ENCODE measurements at places on chromosomes 1 and 21.

DNA sequence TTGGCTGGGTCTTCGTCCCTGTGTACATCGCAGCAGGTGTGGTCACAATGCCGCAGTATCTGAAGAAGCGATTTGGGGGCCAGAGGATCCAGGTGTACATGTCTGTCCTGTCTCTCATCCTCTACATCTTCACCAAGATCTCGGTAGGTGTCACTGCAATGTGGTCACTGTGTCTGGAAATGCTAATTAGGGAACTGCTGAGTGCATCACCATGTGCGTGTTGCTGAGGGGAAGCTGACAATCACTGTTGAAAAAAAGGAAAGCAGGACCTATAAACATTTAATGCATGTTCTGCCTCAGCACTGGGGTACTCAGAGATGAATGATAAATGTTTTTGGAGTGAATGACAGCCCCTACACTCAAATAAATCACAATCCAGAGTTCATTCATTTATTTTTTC, 6.8 kb downstream of the SLC5A9 start:
- DNase-seq: no peak

DNA sequence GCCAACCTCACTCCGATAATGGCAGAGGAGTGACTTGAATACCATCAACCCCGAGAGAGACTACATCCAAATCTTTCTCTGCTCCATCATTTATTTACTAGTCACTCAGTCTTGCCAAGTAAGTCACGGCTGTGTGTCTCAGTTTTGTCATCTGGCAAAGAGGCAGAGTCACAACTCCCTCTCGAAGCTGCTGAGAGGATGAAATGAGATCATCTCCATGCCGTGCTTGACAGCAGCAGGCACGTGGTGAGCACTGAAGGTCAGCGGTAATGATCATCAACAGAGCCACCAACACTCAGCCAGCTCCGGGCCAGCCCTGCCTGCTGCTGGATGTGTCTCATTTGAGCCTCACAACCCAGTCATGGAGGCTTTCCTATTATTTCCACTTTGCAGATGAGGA, 19.9 kb downstream of the ALDH4A1 start:
- no peak for DNase-seq

DNA sequence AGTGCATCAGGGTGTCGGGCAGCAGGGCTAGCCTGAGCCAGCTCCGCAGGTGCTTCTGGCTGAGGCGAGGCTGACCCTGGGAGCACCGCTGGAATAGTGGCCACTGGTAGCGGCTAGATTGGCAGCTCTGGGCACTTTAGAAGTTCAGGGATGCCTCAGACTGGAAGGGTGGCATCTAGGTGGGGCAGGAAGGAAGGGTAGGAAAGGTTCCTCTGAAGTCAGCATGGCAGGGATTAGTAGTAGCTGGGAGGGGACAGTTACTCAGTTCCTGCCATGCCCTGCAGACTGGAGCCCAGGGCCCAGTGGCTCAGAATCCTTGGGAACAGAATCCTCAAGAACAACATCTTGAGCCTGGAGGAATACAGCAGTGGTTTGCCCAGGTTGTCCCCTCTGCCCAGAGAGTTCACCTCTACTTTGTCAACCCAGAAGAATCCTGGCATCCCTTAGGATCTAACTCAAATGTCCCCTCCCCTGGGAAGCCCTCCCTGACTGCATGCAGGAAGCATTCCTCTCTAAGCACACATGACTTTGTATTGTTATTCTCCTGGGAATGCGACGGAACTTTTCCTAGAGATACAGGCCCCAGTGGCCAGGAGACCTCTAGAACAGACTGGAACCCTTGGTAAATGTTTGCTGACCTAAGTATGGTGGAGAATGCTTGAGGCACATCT, 39.5 kb upstream of the BCAR3 start:
- DNase-seq: no peak

DNA sequence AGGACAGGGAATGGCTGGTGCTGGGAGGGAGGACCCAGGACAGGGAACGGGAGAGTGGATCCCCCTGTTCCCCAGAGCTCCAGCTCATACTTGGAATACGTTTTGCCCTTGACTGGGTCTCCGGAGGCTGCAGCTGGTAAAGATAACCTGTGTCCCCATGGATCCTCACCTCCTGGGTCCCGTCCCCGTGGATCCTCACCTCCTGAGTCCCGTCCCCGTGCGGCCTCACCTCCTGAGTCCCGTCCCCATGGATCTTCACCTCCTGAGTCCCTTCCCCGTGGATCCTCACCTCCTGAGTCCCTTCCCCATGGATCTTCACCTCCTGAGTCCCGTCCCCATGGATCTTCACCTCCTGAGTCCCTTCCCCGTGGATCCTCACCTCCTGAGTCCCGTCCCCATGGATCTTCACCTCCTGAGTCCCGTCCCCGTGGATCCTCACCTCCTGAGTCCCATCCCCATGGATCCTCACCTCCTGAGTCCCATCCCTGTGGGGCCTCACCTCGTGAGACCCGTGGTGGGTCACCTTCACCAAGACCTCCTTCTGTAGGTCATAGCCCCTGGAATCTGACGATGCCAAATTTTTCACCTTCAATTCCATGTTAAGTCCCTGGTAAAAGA, 61.4 kb downstream of the SCCPDH start:
- DNase-seq: no peak

DNA sequence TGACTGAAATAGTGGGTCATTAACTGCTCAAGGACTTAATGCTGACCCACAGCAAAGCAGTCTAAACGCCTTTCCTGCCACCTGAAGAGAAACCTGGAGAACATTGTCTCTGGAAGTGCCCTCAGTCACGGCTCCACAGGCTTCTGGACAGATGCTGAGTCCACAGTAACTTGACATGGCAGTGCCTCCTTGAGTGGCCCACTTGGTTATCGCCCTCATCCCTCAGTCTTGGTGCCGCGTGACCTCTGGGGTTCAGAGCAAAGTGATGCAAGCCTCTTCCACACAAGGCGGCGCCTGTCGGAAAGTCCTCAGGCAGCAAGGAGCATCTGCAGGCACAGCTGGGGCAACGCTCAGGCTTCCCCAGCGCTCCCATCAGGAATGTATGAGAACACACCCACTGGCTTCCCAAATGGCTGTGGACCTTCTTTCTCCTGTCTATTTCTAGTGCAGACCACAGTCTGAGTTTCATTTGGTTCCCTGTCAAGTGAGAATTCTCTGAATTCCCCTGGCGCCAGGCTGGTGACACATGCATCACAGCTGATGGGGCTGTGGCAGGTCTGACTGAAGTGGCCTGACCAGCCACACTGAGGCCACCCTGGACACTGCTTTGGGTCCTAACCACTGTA, 13.0 kb upstream of the ANGPTL7 start:
- DNase-seq: no peak

DNA sequence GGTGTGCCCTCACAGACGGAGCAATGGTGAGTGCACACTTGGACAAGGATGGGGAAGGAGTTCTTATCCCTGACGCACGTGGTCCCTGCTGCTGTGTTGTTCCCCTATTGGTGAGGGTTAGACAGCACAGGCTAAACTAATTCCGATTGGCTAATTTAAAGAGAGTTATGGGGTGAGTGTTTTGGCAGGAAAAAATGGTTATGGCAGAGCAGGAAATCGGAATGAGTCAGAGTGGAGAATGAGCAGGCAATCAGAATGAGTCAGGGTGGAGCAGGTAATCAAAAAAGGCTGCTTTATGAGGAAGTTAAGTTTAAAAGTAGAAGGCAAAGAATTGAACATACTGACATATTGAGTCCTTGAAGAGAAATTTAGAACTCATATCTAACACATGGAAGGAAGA, 100.5 kb downstream of the NGF start:
- DNase-seq: no peak

GRCh38 chr1:245807954-245808719, 653.4 kb downstream of the KIF26B start:
- no peak for DNase-seq

DNA sequence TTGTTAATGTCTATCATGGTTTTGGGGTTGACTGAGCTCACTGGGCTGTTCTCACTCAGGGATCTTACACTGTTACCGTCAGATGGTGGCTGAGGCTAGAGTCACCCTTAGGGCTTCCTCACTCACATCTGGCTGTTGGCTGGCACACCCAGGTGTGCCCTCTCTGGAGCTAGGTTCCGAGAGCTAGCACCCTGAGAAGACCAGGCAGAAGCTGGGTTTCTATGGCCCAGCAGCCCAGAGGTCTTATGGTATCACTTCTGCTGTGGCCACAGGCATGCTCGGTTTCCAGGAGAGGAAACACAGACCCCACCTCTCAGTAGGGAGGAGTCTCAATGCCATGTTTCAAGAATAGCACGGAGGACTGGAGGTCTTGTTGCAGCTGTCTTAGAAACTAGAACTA, 20.7 kb upstream of the KIF1B start:
- DNase-seq: no peak

GRCh38 chr1:12730156-12730555, 14.2 kb downstream of the AADACL3 start:
- no peak for DNase-seq

GRCh38 chr1:152795686-152796085, 835 bp upstream of the LCE1D start:
- no peak for DNase-seq

GRCh38 chr1:77400781-77401180, 119.0 kb downstream of the AK5 start:
- DNase-seq: no peak

DNA sequence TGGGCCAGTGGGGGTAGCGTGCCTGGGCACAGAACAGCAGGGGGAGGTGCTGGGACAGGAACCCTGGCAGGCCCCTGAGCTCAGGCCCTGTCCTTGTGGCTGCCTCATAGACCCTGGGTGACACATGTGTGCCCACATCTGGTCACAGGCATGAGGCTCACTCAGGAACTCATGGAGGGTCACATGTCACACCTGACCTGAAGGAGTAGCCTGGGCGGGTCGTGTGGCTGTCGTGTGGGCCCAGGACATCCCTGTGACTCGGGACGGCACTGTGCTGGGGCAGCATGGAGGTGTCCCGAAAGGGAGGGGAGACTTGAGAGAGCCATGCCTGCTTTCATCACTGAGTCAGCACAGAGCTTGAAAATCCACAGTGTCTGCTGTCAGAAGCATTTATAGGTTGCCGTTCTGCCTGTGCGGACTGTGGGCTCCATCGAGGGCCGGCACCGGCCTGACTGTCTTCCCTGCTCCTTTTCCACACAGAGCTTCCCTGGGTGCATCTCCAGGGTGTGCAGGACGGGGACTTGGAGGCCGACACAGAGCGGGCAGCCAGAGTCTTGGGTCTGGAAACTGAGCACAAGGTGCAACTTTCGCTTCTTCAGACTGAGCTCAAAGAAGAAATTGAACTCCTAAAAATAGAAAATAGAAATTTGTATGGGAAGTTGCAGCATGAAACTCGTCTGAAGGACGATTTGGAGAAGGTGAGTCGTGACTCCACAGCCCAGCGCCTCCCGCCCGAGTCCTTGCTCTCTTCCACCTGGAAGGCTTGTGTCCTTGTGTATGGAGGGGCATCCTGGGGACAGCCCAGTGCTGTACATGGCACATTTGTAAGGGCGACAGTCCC, 32.8 kb downstream of the PCNT start:
- no peak for DNase-seq

DNA sequence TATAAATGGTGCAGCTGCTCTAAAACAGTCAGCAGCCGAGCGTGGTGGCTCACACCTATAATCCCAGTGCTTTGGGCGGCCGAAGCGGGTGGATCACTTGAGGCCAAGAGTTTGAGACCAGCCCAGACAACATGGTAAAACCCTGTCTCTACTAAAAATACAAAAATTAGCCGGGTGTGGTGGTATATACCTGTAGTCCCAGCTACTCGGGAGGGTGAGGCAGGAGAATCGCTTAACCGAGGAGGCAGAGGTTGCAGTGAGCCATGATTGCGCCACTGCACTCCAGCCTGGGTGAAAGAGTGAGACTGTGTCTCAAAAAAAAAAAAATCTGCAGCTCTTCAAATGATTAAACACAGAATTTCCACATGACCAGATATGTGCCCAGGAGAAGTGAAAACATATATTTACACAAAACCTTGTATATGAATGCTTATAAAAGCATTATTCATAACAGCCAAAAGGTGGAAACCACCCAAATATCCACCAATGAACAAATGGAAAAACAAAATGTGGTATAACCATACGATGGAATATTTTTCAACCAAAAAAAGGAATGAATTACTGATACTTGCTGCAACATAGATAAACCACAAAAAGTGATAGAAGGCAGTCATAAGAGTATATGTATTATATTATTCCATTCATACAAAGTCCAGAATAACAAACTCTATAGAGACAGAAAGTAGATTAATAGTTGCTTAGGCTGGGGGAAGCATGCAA, 14.1 kb downstream of the EPS15 start:
- DNase-seq: no peak

- no peak for DNase-seq
These were observed 22.4 kb upstream of the SFPQ start for GRCh38 chr1:35215346-35215745.

GRCh38 chr21:29238053-29238966, 60.4 kb upstream of the BACH1 start:
- DNase-seq: no peak

DNA sequence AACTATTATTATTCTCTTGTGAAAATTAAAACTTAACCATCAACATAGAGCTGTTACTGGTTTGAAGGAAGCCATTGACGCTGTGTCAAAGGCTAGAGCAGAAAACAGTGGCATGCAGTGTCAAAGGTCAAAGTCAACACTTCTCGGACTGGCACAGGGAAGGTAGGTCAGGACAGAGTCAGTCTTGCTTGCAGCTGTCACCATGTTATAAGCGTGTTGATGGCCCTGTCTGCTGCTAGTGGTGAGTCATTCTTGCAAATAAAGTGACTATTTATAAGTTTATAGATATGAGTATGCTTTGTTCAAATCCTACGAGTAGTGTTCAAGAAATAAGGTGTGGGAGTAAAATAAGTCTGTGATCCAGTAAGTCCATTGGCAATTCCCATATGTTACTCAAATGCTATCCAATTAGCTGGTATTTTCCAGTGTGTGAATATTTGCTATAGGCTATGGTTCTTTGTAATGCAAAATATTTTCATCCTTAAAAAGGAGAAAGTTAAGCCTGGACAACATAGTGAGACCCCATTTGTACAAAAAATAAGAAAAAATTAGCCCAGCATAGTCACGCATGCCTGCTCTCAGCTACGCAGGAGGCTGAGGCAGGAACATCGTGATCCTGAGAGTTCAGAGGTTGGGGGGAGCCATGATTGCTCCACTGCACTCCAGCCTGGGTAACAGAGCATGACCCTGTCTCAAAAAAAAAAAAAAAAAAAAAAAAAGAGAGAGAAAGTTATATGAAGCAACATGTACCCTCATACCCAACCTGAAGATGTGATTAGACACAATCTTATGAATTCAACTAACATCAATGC, 26.3 kb upstream of the TINAGL1 start:
- DNase-seq: no peak

DNA sequence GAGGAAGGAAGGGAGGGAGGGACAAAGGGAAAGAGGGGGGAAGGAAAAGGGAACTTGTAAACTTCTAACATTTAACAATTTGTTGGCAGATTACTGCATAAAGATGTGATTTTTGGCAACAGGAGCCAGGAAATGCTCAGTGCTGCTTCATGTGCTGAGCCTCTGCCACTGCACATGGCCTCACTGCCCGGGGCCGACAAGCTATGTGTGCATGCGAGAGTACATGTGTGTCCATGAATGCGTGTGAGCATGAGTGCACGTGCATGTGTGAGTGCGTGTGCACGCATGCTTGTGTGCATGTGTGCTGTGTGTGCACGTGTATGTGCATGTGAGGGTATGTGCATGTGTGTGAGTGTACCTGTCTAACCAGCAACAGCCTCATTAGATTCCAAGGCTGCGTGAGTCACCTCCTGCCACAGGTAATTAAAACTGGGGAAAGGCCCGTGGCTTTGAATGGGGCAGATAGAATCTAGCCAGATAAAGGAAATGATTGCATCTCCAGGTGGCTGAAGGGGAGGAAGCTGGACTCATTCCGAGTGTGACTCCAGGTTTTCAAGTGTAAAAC, 41.4 kb upstream of the TSPEAR start:
- no peak for DNase-seq

GRCh38 chr1:214857716-214858115, 224.8 kb upstream of the KCNK2 start:
- no peak for DNase-seq

- no peak for DNase-seq
These were observed 11.5 kb downstream of the TRIM33 start for GRCh38 chr1:114499478-114499877.
